Muscle of arm (tissue), 14 donors: ENCODE measurements at places on chromosomes 6 and 20.

GRCh38 chr6:154277629-154278017, 79.0 kb downstream of the IPCEF1 start:
- no peak for DNase-seq

GRCh38 chr20:62874964-62875344, 13.3 kb upstream of the TCFL5 start:
- DNase-seq = no peak

GRCh38 chr6:54264581-54265272, 43.5 kb upstream of the TINAG start:
- no peak for DNase-seq

GRCh38 chr6:137861550-137862337, 5.3 kb upstream of the TNFAIP3 start:
- no peak for DNase-seq

DNA sequence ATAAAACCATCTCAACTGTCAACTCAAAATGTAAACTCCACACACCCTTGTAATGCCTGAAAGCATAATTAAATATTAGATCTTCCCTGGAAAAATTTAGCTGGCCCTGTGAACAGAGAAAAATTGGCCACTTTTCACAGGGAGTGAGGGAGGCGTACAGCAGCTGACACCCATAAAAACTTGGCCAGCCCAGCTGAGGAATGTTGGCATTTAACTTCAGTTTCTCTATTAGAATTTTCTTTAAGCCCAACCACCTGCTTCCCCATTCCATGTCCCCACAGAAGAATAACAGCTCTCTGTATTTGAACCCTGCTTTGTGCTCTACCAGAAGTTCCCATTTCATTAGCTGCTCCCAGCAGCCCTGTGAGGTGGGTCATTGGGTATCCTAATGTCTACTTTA, 41.0 kb downstream of the PKHD1 start:
- DNase-seq = peak; percentile 48

- no peak for DNase-seq
Observed at GRCh38 chr6:24313251-24314141, 44.4 kb downstream of the DCDC2 start.

DNA sequence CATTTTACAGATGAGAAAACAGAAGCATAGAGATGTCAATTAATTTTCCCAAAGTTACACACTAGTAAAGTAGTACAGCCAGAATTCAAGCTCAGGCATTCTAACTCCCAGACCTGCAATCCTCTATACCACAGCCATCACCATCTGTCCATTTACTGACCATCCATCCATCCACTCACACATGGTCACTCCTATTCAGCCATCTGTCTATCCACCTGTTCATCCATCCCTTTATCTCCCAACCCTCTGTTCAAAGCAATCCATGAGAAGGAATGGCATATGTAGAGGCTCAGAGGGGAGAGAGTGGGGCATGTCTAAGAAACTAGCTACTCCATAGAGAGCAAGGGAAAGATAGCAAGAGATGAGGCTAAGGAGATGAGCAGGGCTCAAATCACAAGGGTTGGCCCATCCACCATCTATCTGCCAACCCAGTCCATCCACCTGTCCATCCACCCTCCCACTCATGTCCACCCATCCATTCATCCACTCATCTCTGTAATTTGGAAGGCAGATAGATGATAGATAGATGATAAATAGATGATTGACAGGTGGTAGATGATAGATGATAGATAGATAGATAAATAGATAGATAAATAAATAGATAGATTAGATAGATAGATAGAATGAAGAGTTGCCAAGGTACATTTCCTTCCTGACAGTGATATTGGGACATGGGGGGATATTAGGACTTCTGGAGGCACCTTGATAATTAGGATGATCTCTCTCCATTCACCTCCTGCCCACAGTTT, 12.2 kb upstream of the C6orf132 start:
- DNase-seq = no peak

- no peak for DNase-seq
Observed at GRCh38 chr6:217048-217659, 75.1 kb upstream of the DUSP22 start.

DNA sequence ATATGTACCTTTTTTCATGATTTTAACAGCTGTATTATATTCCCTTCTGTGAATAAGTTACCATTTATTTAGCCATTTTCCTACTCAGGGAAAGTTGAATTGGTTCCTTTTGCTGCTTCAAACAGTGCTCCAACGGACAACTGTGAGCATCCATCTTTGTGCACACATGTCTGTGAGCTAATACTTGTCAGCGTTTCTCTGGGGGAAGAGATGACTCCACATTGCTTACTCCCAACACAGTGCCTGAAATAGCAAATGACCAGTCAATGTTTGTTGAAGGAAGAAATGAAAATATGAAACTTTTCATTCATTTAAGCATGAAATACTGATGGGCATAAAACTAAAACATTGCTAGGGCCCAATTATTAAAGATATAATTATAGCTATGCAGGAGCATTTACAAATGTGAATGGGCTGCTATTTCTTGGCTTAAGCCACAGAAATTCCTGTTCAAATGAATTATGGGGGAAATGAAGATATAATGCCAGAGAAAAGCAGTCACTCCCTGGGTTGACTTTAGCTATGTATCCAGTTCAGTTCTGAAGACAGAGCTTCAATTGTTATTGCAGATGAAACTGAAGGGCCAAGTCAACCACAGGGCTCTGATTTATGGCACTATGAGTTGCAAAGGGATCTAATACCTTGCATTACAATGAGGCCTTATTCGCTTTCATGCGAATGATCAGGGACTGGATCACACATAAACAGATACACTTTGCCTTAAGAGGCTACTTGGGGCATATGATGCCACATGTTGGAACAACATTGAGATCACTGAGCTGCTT, 47.4 kb upstream of the FOXC1 start:
- no peak for DNase-seq

DNA sequence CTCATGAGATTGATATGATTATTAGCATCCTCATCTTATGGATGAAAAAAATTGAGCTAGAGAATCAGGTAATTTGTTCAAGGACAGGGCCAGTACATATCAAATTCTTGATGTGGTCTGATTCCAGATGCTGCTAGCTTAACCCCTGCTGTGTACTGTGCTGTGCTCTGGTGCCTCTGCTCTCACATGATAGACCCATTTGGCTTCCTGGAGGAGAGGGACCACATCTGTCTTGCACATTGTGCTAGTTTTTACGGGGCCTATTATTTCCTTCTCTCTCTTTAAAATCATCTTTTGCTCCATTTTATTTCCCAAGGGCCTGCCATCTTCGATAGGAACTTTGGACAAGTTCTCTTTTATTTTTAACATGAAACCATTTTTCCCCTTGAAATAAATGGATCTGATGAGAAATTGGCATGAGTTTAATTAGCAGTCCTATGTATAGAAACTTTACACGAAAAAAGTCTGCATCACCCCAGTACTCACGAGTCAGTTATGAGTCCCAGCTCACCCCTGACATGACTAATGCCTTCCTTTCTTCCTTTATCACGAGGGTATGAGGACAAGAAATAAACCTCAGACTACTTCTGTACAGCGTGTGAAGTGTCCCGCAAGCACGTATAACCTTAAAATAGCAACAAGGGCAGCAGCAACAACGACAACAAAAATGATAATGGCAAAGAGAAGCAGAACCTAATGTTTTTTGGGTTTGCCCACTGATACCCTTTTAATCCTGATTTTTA, 26.5 kb downstream of the CD109 start:
- no peak for DNase-seq

GRCh38 chr6:32483968-32484613, 44.4 kb downstream of the HLA-DRA start:
- DNase-seq = no peak

GRCh38 chr6:149246691-149247384, 70.7 kb upstream of the TAB2 start:
- no peak for DNase-seq

DNA sequence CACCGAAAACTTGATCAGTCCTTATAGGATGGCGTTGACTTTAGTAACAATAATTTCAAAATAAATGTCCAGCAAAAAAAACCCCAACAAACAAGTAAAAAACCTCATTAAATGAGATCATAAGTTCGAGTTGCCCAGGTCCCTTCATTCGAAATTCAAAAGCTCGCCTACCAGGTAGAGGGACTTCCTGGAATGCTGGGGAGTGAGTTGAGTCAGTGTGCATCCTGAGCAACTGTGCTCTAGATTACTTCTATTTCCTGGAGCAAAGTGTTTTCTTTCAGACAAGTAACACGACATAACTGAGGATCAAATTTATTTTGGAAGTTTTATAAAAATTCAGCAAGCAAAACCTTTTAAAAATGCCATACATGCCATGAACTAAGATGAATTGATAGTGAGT, 511.9 kb upstream of the CITED2 start:
- DNase-seq = no peak

DNA sequence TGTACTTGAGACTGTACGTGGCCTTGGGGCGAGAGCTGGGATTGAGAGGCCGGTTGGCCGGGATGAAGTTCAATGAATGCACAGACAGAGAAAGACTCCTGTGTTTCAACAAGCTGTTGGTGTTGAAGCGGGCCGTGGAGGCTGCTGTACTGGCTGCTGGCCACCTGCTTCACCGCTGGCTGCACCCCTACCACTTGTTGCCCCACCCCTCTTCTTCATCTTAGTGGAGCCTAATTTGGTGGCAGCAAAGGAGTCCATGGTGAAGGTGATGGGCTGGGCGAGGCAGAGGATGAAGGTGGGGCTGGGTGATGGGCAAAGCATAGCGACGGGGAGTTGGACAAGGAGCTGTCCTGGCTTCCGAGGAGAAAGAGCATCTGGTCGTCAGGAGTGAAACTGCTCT, 7.2 kb upstream of the ZSCAN9 start:
- no peak for DNase-seq
